Colonic mucosa (tissue), 4 donors: ENCODE measurements at places on chromosomes 11 and 22. TPM values are rescaled to one million over a fixed set of nuclear protein-coding genes. Genes with fewer than 3 reads are reported as not detected.

The LUZP2 gene
- 0.57 TPM for total RNA-seq

The GUCY1A2 gene
- total RNA-seq: 1.2 TPM

The RASSF7 gene
- 139 TPM for total RNA-seq

The LIN7C gene
- 40.7 TPM for total RNA-seq

The TIMM10 gene
- total RNA-seq: 67.1 TPM

The MS4A14 gene
- 0.17 TPM for total RNA-seq

DNA sequence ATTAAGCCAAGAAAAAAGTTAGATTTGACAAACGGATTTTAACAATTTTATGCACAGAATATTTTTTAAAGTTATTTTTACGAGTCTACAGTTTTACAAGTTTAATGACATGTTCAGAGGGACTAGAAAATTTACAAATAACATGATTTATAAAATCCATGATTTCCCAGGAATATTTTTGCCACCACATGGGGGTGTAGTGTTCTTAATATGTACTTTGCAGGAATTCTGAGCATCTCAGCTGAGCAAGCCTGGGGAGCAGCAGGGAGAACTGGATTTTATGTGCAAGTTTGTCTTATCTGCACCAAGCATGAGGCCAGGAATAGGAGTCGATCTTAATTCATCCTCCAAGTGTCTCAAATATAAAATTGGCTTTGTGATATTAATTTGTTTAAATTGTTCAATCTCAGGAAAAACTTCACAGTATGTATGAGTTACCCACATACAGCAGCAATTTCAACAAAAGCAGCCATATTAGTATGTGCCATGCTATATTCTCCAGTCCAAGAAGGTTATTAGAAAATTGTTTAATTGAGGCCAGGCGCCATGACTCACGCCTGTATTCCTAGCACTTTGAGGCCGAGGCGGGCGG is 826.3 kb downstream of the DLG2 start:
- no peak overlapping the region for H3K27ac ChIP-seq
- no peak overlapping the region for H3K4me3 ChIP-seq

- no peak for DNase-seq
- no peak overlapping the region for H3K27ac ChIP-seq
- H3K4me3 ChIP-seq: no peak overlapping the region
These were observed 2.4 kb downstream of the IPO7 start for GRCh38 chr11:9386901-9387300.

DNA sequence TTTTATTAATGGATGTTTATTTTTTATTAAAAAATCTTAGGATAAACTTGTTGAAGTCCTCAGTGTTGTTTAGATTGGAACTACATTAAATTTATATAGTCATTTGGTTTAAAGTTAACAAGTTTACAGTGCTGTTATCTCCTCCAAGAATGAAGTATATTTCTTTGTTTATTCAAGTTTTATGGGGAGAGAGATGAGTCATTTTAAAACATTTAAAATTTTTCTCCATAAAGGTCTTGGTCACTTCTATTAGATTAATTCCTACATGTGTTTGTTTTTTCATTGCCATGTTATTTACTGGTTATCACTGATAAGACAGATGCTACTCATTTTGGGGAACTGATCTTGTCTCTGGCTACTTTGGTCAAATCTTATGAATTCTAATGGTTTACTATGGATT is 429.6 kb downstream of the METTL15 start:
- H3K27ac ChIP-seq: no peak overlapping the region
- no peaks in the 10 kb centered on the region for H3K27me3 ChIP-seq
- H3K36me3 ChIP-seq: no peaks in the 10 kb centered on the region
- DNase-seq: no peak

- H3K27ac ChIP-seq: no peak overlapping the region
- peak; percentile 28 for DNase-seq
- H3K27me3 ChIP-seq: no peaks in the 10 kb centered on the region
These were observed 8.8 kb upstream of the DNAL4 start for GRCh38 chr22:38802671-38803121.

DNA sequence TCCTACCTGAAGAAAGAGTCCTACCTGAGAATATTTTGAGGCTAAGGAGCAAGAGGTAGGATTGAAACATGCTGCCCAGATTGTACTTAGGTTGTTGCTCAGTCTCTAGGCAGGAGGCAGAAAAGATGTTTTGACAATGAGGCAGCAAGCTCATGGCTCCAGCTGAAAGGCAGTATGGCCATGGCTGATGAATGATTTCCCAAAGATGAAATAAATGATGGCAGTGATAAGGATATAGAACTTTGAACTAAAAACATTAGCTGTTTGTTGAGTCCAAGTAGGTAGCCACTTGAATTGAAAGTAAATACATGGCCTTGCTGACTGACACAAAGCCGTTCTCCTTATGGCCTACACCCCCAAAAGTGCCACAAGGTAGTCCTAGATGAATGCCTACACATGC is 6.8 kb upstream of the NEU3 start:
- no peak for DNase-seq
- H3K4me1 ChIP-seq: no peaks in the 10 kb centered on the region
- no peak overlapping the region for H3K27ac ChIP-seq
- no peaks in the 10 kb centered on the region for H3K27me3 ChIP-seq
- H3K4me3 ChIP-seq: no peak overlapping the region
- H3K36me3 ChIP-seq: peaks cover 7% of the 10 kb centered on the region

DNA sequence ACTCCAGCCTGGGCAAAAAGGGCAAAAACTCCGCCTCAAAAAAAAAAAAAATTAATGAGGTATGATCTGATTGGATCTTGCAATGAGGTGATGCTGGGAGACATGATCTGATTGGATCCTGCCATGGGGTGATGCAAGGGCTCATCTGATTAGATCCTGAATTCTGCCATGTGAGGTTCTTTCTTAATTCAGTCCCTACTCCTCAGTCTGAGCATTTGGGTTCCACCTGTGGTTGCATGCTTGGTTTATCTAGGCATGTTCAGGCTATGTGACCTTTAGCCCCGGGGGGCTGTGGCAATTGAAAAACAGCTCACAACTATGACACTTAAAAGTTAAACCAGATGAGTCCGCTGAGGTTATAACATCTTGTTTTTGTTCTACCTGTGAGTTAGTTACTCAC is 4.8 kb upstream of the TRIM6 start:
- H3K4me1 ChIP-seq: no peaks in the 10 kb centered on the region
- no peaks in the 10 kb centered on the region for H3K27me3 ChIP-seq
- H3K36me3 ChIP-seq: no peaks in the 10 kb centered on the region
- DNase-seq: no peak

DNA sequence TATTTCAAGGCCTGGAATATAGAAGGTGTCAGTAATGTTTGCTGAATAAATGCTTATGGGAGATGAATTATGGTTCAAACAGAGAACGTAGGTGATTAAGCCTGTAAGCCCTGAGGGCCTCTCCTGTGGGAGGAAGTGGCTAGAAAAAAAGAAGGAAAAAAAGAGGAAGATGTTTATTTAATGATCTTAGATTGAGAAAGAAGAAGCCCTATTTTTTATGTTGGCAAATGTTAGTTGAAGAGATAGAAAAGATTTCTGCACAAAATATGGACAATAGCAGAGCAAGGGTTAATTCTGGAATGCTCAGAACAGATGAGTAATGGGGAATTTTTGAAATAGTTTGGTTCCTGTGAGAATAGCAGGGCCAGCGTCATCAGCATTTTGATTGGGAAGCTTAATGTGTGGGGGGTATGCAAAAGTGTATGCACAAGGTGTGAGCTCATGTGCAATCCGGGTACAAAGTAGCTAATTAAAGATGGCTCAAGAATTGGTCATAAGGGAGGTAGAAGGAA is 95.7 kb downstream of the TEAD1 start:
- H3K4me3 ChIP-seq: no peak overlapping the region
- no peak overlapping the region for H3K27ac ChIP-seq
- DNase-seq: no peak
- H3K36me3 ChIP-seq: no peaks in the 10 kb centered on the region
- H3K4me1 ChIP-seq: no peaks in the 10 kb centered on the region

- no peak overlapping the region for H3K27ac ChIP-seq
- H3K36me3 ChIP-seq: no peaks in the 10 kb centered on the region
- no peaks in the 10 kb centered on the region for H3K4me1 ChIP-seq
- H3K27me3 ChIP-seq: no peaks in the 10 kb centered on the region
These were observed 70.5 kb downstream of the RPUSD4 start for GRCh38 chr11:126140926-126141280.

GRCh38 chr11:27158456-27159334 is 118.1 kb downstream of the BBOX1 start:
- no peak overlapping the region for H3K4me3 ChIP-seq
- no peak overlapping the region for H3K27ac ChIP-seq
- H3K27me3 ChIP-seq: no peaks in the 10 kb centered on the region
- peak; percentile 61 for DNase-seq

- H3K27me3 ChIP-seq: no peaks in the 10 kb centered on the region
- peak overlapping the region; percentile 67 for H3K4me3 ChIP-seq
- H3K27ac ChIP-seq: peak overlapping the region; percentile 82
These were observed 592 bp upstream of the CTSC start for GRCh38 chr11:88337987-88338668.
